ENCODE measurements at places on chromosomes 6 and 20. TPM values are rescaled to one million over a fixed set of nuclear protein-coding genes. Genes with fewer than 3 reads are reported as not detected.

The LY6G6D gene
- not detected for total RNA-seq

- no peak for DNase-seq
These were observed 332.6 kb upstream of the MANEA start for GRCh38 chr6:95244751-95245150.

- no peak for DNase-seq
These were observed 129.3 kb upstream of the TOP1 start for GRCh38 chr20:40899344-40899743.

- DNase-seq = peak; percentile 45
These were observed 421.3 kb downstream of the PREX1 start for GRCh38 chr20:48406498-48406897.

GRCh38 chr6:1088492-1089001 lies 223.4 kb upstream of the FOXQ1 start:
- no peak for DNase-seq

- DNase-seq = no peak
These were observed 302.4 kb upstream of the POU3F2 start for GRCh38 chr6:98532004-98532403.

DNA sequence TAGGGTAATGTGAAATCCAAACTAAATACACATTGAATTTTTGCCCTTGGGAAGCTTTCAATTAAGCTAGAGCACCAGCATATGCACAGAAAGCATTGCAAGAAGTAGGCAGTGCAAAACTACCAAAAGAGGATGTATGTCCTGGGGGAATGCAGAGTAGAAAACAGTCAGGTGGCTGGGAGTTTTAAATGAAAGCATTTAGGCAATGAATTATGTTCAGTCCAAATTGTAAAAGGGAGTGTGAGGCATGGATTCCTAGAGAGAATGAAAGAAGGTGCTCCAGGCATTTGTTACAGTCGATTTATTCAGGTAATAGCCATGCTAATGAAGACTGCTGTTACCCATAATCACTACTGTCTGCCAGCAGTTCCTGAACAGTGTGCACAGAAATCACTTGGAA lies 604.1 kb upstream of the POU3F2 start:
- no peak for DNase-seq

GRCh38 chr6:36930483-36930882 lies 24.1 kb upstream of the PI16 start:
- DNase-seq = no peak

GRCh38 chr6:73803562-73804241 lies 107.7 kb downstream of the CD109 start:
- peak; percentile 92 for DNase-seq

GRCh38 chr20:7770578-7770977 lies 169.7 kb downstream of the HAO1 start:
- DNase-seq = peak; percentile 9

The C6orf118 gene
- total RNA-seq = not detected

GRCh38 chr6:4010689-4011090 lies 68.2 kb downstream of the FAM217A start:
- no peak for DNase-seq

DNA sequence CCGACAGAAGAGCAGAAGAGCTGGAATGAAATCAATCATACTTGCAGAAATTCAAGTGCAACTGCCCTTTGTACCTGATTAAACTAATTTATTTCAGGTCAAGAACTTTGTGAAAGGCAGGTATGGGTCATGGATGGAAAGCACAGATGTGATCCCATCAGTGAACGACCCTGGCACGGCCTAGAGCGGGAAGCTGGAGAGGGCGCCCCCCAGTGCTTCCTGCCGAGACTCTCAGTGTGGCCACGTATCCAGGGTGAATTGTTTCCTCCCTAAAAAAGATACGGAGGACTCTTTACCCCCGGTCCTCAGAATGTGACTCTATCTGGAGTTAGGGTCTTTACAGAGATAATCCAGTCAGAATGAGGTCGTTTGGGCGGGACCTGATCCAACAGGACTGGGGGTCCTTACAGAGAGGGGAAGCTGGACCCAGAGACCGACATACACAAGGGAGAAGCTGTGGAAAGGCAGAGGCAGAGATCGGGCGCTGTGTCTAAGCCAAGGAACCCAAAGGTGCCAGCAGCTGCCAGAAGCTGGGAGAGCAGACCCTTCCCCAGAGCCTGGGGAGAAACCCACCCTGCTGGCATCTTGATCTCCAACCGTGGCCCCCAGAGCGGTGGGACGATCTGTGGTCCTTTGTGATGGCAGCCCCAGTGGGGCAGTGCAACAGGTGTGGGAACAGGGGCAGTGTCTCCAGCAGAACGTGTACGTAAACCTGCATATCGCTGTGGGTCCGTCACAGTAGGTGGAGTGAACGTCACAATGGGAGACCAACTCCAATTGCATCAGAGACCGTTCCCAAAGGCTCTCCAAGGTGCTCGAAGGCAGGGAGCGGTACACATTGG lies 91.9 kb downstream of the TAF4 start:
- DNase-seq = no peak

The SAMHD1 gene
- total RNA-seq = 355 TPM

- DNase-seq = no peak
These were observed 21.9 kb downstream of the SIRPD start for GRCh38 chr20:1535420-1536175.

The GATA5 gene
- total RNA-seq = not detected

DNA sequence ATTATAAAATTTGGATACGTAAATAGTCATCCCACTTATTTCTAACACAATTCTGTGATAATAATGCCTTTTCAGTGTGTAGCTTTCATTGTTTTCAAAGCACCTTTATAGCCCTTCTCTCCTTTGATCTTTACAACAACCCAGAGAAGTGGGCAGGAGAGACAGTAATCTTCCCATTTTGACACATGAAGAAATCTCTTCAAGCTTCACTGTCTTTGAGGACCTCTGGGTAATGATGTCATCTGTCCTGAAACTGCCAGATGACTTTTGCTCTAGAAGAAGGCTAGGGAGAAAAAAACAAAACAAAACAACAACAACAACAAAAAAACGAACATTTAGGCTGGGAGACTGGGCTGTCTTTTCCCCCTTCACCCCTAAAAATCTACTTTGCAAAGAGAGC lies 203.0 kb downstream of the KCNQ5 start:
- no peak for DNase-seq

DNA sequence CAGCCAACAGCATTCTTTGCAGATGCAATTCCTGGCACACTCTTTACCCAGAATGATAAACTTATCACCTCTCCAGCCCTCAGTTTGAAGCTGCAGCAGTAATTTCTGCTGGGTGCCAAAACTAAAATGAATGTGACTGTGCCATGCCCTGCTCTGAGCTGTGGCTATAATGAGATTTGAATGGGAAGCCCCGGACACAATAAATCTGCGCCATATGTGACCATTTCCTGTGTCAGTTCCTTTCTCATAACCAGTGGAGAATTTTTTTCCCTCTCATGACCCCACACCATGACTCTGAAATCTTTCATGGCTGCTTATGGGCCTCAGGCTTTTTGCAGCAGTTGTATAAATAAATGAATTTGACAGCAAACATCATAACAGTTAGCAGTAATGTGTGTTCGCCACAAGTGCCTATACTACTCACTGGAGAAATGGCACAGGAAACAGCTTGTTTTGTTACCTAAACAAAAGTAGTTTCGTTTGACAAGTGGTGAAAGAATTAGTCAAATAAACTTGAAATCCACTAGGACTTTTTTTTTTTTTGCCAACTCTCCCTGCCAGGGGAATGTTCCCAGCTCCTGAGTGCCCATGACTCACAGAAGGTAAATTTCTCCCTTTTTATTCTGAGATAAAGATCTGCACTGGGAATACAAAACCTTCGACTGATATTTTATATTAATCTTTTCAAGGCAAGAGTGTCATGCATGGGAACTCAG lies 408.4 kb downstream of the PKHD1 start:
- peak; percentile 77 for DNase-seq

- DNase-seq = no peak
These were observed 167.8 kb upstream of the MLN start for GRCh38 chr6:33971580-33971979.

The HDGFL1 gene
- not detected for total RNA-seq

DNA sequence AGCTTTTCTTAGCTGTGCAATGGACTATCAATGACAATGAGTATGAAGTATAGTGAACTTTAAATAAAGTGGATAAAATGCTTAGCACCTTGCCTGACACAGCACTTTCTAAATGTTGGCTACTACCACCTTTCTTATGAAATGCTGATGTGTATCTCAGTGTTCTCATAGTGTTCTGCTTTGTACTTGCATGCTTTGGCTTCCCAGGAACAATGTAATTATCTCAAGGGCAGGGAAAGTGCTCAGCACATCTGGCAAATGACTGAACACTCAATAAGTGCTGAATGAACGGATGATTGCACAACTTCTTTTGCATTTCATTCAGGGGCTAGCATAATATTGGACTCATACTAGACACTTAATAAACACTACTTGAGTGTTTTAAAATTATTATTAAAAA lies 28.2 kb upstream of the NOX3 start:
- no peak for DNase-seq

The AAR2 gene
- 46.2 TPM for total RNA-seq

- no peak for DNase-seq
These were observed 25.5 kb downstream of the PCK1 start for GRCh38 chr20:57586370-57586793.

The SLC22A2 gene
- total RNA-seq = not detected

The DDO gene
- 16.5 TPM for total RNA-seq

GRCh38 chr20:21714297-21715192 lies 9.1 kb downstream of the PAX1 start:
- no peak for DNase-seq

- DNase-seq = no peak
These were observed 65.5 kb downstream of the GMDS start for GRCh38 chr6:2179950-2180349.

The SEL1L2 gene
- not detected for total RNA-seq
